ENCODE measurements at places on chromosomes 1 and 21.

DNA sequence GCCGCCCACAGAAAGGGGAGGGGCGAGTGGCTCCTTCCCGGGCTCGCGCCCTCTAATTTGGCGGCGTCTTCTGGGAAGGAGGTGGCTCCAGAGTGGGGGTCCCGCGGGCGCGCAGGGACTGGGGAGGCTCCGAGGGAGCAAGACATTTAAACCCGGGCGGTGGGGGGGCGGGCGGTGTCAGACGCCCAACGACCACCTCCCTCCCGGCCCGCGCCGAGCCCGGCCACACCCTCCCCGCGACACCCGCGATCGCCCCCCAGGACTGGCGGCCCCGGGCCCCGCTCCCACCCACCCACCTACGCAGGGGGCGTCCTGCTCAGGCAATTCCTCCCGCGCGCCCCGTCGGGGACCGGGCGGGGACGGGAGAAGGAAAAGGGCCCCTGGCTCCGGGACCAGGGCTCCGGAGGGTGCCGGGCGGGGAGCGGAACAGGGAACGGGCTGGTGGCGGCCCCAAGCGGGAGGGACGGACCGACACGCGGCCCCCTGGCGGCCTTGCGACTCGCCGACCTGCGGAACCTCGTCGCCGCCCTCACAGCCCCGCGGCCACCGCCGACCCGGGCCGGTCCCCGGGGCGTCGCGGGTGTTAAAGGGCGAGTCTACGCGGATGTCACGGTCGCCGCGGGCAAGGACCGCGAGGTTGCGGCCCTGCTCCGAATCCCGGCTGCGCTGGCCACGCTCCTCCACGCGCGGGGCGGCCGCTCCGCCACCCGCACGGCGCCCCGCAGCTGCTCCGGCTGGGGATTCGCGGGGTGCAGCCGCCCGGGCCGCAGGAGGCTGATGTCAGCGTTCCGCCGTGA, 94.0 kb upstream of the FMN2 start:
- DNase-seq: peak; percentile 76

GRCh38 chr1:107480548-107481415, 339.9 kb downstream of the NTNG1 start:
- no peak for DNase-seq

DNA sequence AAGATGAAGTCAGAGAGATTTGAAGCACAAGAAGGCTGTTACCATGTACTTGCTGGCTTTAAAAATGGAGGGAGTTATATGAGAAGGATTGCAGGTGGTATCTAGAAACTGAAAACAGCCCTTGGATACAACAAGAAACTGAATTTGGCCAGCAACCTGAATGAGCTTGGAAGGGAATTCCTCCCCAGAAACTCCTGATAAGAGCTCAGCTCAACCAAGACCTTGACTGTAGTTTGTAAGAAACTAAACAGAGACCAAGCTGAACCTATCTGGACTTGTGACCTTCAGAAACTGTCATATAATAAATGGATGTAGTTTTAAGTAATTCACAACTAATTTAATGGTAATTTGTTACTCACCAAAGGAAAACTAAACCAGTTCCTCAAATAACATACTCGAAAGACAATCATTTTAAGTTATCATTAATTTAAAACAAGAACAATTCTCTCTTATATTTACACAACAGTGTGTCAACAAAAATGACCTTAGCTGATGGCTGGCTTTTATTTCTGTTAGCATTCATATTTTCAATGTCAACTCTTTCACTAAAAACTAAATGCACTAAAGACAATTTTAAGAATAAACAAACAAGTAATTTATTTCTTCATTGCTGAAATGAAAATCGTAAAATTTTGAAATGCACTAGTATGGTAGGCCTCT, 1218.4 kb upstream of the TMPRSS15 start:
- DNase-seq: no peak

GRCh38 chr1:204465546-204466415, 28.8 kb downstream of the PIK3C2B start:
- no peak for DNase-seq

DNA sequence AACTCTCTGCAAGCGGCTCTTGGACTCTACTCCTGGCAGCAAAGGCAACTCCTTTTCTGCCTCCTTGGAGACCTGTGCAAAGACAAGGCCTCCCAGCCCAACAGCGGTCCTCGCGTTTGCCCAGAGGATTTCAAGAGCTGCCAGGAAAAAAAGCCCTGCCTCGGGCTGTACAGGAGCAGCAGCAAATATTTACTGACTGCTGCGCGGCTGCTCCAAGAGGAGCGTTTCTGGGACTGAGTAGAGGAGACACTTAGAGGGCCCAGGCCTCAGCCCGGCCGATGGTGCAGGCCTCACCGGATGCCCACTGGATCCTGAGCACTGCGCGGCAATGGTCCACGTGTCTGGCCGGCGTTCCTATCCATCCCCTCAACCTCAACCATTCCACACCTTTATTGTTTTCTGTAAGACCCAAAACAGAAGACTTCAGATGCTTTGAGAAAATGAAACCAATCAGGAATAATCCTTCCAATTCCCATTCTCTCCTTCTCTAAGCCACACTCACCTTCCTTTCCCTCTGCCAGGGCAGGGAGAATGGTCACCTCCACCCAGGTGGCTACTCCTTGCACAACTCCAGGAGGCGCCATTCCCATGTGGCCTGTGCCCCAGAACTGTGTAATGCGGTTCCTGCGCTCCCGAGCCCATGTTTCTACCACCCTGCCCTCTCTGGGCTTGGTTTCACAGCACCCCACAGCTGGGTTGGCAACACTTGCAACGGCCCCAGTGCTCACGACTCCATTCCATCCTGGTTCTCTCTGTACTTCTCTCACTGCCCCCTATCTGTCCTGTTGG, 215.8 kb downstream of the TRABD2B start:
- no peak for DNase-seq

- DNase-seq: no peak
Observed at GRCh38 chr1:94349853-94350252, 68.3 kb upstream of the ABCD3 start.

GRCh38 chr1:155514582-155515187, 47.9 kb downstream of the ASH1L start:
- no peak for DNase-seq

DNA sequence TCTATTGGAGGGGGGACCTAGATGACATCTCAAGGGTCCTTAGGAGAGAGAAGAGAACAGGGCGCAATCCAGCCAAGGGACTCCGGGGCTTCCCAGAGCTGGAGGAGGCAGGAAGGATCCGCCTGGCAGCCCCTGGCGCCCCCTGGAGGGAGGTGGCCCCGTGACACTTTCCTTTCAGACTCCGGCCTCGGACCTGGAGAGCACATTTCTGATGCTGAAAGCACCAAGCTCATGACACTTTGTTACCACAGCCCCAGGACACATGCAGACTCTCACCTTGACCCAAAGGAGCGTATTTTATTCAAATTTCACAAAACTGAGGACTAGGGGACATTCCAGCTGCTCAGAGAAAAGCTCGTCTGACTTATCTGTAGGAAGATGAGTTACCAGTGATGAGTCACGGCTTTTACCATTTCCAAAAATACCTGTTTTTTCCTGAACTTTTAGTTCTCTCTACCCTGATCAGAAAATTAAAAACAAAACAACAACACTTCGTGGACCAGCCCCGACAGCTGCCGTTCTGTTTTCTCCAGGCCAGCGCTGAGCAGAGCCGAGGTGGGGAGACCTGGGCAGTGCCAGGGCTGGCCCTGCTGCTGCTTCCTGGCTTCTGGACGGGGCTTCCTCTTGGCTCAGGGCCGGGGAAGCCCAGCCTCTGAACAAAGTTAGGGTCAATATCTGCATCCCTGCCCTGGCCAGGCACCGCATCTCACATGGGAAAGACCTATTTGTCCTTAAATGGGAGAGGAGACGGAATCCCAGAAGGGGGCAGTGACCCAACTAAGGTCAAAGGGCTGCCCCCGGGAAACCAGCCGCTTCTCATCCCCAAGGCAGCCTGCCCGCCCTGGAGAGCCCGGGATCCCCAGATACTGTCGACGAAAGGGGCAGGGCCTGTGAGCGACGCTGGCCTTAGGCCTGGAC, 21.6 kb upstream of the POFUT2 start:
- DNase-seq: peak; percentile 85

- peak; percentile 21 for DNase-seq
Observed at GRCh38 chr1:215992620-215993019, 425.5 kb downstream of the KCTD3 start.

- DNase-seq: no peak
Observed at GRCh38 chr1:53837646-53837923, 511 bp downstream of the NDC1 start.

DNA sequence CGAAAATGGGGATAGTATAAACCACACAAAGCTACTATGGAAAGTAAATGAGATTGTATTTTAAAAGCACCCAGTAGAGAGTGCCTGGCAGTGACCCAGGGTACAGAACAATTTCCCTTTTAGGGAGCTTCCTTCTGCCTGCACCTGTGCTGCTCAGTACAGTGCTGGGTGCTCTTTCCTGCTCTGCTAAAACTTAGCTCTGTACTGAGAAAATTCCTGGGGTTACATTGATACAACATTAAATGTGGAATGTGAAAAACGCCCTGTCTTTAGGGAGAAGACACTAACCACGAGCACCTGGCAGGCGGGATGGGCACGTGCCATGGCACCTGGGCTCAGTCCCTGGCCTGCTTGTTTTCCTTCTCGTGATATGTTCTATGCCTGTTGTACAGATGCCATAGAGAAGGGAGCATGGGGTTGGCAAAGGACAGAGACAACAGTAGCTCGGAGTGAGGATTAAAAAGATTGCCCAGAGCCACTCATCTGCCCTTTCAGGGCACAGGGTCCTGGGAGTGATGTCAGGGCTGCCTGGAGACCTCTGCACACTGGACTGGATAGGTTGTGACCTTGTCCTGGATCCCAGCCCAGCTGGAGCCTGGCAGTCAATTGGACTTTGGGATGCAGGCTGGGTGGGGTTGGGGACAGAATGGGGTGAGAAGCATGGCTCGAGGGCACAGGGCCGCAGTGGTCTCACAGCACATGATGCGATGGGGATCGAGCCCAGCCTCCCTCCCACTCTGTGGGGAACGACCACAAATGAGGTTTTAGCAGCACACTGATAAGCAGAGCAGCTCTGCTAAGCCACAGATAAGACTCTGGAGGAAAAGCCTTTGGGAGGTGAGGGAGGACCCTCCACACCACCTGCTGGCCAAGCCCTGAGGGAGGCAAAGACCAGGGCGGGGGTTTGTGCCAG, 4.2 kb downstream of the SPATA46 start:
- DNase-seq: no peak

DNA sequence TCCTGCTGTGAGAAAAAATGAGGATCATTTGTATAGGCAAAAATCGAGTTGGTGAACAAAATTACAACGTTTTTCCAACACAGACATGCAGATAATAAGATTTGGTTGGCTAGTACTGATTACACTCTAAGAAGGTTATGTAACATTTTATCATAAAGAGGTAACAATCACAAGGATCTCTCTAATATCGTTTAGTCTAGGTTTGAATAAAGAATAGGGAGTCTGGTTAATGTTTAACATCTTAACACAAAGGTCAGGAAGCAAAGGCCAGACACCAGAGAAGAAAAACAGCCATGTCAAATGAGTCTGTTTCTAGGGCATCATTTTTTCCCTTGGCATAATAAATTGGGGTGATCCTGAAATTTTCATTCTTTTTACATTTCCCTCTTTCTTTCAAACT, 207.4 kb upstream of the CHRM3 start:
- no peak for DNase-seq

DNA sequence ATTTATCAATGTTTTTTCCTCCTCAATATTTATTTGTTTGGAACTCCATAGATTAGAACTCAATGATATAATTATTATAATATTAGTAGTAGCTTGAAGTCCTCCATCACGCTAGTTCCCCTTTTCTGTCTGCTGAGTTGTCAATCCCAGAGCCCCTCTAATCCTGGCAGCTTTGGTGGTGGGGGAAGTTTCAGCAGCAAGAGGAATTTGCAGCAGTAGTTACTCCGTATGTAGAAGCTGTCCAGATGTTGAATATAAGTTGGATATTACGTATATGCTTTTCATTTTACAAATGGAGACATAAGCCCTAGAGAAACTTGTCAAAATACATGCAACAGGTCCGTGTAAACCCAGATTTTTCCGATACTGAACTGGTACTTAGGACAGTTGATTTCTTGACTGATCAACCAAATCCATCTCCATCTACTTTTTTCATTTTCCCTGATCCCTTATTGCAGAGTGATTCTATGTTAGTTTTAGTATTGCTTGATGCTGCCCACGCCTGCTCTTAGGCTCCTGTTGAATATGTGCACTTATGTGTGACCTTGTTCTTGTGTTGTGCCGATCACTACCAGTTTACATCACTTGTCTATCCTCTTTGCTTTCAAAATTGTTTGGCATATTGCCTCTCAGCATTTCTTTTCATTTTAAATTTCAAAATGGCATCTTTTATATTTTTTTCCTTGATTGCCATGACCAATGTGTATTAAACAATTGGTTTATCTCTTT, 28.1 kb downstream of the SMAP2 start:
- DNase-seq: no peak

DNA sequence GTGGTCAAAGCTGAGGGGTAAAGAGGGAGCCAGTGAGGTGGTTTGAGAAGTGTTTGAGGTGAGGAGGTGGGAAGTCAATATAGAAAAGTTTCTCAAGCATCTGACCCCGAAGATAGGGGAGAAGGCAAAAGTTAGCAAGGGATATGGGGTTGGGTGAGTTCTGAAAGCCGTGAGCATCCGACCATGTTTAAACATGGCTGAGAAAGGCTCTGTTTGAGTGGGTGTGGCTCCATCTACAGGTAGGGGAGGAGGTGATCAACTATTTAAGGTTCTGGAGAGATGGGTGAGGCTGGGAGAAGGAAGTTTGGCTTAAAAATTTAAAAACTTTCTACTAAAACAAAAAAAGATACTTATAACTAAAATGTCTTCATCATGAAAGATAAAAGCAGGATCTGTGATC, 273.8 kb downstream of the KCNJ6 start:
- DNase-seq: peak; percentile 22

DNA sequence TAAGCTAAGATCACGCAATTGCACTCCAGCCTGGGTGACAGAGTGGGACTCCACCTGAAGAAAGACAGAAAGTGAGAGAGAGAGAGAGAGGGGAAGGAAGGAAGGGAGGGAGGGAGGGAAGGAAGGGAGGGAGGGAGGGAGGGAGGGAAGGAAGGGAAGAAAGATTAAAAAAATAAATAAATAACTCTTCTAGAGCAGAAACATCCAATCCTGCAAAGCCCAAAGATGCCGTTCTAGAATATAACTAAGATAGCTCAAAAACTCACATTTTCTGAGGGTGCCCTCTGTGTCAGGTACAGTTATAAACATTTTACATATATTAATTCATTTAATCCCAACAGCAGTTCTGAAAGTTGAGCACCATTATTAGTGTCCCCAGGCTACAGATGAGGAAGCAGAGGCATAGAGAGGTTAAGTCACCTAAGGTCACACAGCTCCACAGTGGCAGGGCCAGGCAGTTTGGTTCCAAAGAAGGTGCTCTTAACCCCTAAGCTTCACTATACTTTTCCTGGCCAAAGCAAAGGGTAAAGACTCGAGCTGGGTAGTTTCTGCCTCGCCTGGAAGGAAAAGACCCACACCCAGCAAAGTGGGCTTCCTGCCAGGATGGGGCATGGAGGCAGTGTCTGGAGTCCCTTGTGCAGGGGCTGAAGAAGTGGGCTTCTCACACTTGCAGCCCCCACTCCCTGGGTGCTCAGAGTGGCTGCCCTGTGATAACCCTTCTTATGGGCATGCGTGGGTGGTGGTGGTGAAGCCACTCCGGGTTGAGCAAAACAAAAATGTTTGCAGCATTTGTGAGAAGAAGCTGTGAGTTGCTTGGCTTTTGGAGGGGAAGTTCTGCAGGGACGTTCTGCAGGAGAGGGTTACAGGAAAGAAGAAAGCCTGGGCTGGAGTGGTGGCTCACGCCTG, 7.9 kb upstream of the PIK3CD start:
- no peak for DNase-seq

Data from HAP-1 (cell line).